GM19239 (cell line): ENCODE measurements at places on chromosomes 12 and 14.

- DNase-seq, result no peak
These were observed 150.9 kb downstream of the EGLN3 start for GRCh38 chr14:33799705-33800570.

DNA sequence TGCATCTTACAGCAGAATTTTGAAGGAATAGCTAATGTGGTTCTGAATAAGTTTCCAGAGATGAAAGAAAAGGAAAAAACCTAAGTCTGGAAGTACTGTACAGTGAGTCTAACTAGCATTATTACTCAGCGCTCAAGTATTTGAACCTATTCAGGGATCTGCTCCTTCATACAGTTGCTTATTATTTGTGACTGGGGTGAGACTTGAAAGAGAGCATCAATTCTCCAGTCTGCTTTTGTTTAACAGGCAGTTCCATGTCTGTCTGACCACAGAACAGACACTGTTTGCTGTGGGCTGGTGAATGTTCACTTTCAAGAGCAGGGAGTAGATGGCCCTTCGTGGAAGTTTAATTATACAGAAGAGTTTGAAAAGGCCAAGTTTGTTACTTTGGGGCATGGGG lies 9.3 kb downstream of the ETV6 start:
- no peak for DNase-seq

- peak; percentile 18 for DNase-seq
These were observed 7.1 kb upstream of the ARL1 start for GRCh38 chr12:101414533-101415119.

DNA sequence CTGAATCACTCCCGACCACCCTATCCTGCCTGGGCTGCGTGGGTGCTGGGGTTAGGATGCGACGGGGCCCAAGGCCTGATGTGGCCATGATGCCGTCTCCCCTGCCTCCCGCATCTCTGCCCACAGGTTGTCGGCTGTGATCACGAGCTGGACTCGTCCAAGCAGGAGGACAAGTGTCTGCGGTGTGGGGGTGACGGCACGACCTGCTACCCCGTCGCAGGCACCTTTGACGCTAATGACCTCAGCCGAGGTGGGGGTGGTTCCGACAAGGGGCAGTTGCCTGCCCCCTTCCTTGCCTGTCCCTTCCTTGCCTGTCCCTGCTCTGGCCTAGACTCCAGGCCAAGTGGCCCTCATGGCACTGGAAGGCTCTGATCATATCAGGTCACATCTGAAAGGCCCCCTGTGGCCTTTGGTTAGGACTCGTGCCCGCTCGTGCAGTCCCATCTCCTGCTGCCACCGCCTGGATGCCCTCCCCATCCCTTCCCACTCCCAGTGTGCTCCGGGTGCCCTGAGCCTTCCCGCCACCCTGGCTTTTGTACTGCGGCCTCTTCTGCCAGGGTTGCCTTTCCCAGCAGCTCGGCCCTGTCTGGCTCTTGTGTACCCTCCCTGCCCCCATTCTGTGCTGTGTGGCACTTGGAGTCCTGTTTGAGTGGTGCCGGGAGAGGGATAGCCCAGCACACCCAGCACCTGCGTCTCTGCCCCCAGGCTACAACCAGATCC lies 13.6 kb downstream of the PAPLN start:
- no peak for DNase-seq

DNA sequence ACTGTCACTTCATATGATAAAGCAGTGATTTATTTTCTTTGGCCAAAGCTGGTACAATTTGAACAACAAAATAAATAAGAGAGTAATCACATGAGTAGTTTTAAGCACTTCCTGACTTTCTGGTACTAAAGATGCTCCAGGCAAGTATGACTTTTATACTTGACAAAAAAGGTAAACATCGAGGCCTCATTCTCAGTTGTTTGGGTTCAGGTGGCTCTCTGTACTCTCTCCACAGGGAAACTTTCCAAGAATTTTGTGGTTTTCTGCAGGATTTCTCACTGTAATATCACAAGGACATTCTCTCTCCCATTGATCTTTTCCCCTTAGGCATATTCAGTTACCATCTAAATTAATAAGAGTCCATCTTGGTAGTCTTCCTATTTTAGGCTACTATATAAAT lies 26.6 kb upstream of the KCNC2 start:
- DNase-seq, result no peak

GRCh38 chr12:75939016-75939642 lies 92.4 kb downstream of the PHLDA1 start:
- no peak for DNase-seq

DNA sequence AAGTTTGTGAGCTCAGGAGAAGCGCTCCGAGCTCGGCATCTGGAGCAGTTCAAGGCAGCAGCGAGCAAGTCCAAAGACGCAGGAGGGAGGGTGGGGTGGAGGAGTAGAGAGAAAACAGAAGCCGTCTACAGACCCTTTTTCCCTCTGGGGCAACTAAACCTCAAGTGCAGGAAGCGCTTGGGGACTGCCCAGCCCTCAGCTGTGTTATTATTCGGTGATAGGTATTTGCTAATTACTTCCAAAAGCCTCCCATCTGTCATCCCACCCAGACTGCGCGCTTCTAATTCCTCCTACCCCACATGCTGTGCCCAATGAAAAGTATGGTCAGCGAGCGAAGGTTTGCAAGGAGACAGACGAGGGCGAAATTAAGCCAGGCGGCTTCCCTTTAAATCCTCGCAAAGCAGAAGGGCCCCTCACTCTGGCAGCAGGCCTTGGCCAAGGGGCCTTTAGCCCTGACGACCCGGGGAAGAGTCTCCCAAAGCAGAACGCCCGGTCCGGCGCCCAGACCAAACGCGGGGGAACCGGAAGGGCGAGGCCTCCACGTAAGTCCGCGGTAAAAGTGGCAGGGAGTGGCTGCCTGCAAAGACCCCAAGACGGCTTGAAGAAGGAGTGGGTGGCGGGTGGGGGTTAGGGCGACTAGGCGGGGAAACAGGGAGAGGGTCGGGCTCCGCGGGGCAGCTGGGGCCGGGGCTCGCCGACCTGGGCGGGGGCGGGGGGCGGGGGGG lies 507 bp upstream of the CD9 start:
- DNase-seq, result no peak

DNA sequence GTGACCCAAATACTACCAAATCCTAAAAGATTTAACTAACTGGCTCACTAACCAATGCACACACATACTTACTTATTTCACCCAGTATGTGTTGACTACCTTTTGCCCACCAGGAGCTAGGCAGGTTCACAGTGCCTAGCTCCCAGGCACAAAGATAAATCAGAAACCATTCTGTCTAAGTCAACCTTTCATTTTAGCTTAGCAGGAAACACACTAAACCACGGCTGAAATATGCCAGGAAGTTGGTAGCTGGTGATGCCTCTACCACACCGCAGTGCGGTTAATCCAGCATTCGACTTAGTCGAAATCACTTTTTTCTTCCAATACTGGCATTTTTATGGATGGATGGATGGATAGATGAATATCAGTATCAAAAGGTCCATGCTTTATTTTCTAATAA lies 597.7 kb downstream of the DIO2 start:
- DNase-seq, result no peak

DNA sequence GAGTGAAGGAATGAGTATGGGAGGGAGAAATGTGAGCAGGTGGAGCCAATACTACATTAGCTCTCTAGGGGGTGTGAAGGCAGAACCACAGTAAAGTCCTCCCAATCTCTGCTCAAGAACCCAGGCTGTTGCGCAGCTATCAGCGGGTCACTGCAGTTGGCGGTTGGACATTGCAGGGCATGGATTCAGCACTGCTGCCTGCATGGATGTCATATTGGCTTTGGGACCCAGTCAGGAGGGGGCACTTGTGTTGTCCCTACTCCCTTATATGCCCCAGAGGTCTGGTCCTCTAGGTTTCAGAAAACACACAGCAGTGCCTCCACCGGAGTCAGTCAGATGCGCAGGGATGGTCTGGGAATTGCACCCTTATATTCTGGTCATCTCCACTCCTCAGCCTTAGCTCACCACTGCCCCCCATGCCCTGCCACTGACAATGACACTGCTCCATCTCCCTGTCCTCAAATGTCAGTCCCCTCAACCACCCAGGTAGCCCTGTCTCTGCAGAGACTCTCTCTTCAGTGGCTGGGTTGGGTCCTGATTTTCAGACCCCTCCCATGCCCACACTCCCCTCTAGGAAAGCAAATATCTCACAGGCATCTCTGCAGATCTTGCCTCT lies 9.6 kb downstream of the ZDHHC22 start:
- no peak for DNase-seq

DNA sequence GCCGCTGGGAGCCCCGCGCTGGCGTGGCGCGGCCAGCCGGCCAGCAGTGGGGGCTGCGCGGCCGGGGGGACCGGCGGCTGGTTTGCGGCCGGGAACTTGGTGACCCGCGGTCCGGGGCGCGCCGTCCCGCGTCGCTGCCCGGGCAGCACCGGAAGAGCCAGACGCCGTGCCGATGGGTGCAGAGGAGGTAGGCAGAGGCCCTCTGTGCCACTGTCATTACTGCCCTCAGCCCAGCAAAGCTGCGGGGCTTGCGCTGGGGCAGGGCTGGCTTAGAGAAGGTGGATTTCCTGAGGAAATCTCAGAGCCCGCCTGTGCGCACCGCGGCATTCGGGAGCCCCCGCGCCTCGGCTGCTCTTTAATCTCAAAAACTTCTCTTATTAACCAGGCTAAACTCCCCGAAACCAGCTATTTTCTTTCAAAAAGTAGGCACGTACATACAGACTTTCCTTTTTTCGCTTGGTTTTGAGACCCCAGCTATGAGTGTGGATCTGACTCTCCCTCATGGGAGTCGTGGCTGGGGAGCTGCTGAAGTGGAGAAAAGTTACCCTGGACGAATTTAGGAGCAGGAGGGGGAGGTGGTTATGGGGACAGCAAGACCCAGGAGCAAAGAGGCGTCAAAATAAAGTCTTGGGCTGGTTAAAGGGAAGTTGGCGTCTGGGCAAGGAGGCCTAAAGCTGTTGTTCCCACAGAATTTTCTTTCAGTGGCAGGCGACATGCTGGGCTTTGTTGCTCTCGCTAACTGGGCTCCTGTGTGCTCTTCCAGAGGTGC lies 802 bp downstream of the SUSD6 start:
- DNase-seq, result no peak

DNA sequence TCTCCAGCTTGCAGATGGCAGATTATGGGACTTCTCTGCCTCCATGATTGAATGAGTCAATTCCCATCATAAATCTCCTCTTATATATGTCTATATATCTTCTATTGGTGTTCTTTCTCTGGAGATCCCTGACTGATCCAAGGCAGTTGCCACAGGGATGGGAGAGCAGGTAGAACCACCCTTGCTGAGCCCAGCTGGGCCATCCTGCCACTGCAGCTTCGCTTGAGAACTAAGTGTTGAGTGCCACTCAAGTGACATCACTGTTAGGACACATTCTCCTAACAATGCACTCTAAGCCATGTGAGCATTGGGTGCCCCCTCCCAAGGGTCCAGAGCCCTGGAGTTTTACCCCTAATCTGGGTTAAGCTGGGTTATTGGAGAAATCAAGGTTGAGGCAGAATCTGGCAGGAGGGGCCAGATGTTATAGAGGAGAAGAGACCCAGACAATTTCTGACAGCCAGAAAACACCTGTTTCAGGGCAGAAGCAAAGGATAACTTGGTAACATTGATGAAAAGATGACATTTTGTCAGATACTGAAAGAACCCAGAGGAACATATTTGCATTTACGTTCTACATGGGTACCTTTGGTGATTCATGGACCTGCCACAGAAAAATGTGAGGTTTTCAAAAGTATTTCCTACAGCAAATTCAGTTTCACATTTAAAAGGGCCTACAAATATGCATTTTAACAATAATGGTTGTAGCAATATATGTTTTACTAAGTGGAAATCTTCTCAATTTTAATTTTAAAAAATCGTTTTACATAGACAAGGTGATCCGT lies 57.2 kb upstream of the MAX start:
- DNase-seq, result peak; percentile 45

GRCh38 chr14:83473416-83474235 lies 1940.0 kb upstream of the SEL1L start:
- no peak for DNase-seq

DNA sequence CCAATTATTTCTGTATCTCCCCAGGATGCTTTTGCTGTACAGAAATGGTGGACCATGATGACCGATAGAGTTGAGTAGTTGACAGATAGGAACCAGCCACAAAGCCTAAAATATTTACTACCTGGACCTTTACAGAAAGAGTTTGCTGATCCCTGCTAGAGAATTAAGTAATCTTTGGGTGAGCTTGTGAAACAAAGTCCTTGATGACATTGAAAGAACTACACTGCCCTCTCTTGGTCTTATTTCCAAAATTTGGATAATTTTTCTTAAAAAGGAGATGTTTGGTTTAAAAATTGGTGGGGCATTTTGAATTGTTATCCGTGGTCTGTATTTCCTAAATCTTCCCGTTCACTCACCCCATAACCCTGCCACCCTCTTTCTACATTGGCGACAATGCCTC lies 13.7 kb upstream of the TCTN1 start:
- DNase-seq, result no peak

DNA sequence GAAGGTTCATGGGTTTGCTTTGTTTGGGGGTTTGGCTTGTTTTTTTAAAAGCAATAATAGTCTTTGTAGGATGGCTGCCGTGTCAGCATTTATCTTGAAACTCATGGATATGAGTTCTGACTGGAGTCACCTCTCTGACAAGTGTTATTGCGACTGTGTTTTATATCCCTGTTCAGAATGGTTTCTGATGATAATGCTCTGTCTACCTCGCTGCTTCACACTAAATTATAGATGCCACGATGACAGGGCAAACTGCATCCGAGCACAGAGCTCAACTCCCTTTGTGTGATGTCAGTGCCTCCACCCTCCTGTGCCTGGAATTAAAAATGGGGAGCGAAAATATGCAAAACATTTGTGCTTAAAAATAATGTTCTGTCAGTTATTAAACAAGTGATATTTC lies 250.8 kb downstream of the EGLN3 start:
- DNase-seq, result no peak

DNA sequence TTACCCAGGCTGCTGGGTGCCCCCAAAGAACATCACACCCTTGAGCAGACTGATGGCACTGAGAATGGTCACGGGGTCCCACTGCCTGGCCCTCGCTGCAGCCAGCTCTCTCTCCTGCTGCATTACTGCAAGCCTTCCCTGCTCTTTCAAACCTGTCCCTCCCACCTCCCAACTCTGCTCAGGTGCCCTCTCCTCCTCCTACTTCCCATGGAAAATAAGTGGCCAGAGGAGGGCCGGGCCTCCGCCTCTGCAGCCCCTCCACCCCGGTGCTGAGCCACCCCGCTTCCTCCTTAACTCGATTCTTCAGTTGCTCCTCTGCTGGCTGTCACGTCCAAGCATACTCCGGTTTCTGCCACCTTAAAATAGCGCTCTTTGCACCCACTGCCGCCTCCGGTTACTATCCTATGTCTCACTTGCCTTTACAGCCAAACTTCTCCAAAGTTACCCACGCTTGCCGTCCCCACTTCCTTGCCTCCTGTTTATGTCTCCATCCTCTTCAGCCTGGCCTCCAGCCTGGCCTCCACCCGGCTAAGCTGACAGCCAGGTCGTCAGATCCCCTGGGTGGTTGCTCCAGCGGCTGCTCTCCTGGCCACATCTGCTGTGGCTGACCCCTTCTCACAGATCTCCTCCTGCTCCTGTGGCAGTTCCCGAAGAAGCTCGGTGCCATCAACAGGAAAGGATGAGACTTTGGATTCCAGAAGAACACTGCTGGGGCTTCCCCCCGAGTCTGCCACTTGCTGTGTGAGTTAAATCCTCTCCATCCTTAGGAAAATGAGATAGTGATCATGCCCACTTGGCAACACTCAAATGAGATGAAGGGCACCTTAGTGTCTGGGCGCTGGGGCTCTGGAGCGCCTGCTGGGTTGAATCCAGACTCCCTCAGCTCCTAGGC lies 7.7 kb downstream of the SMIM41 start:
- no peak for DNase-seq

GRCh38 chr12:43737646-43738045 lies 20.9 kb downstream of the PUS7L start:
- DNase-seq, result no peak

- DNase-seq, result no peak
These were observed 439.9 kb upstream of the RGS6 start for GRCh38 chr14:71492346-71492745.

- no peak for DNase-seq
These were observed 295.9 kb downstream of the CCER1 start for GRCh38 chr12:90659060-90659459.
